ENCODE measurements at places on chromosomes 4 and X.

GRCh38 chr4:147840838-147841738 lies 109.2 kb downstream of the ARHGAP10 start:
- no peak for DNase-seq

DNA sequence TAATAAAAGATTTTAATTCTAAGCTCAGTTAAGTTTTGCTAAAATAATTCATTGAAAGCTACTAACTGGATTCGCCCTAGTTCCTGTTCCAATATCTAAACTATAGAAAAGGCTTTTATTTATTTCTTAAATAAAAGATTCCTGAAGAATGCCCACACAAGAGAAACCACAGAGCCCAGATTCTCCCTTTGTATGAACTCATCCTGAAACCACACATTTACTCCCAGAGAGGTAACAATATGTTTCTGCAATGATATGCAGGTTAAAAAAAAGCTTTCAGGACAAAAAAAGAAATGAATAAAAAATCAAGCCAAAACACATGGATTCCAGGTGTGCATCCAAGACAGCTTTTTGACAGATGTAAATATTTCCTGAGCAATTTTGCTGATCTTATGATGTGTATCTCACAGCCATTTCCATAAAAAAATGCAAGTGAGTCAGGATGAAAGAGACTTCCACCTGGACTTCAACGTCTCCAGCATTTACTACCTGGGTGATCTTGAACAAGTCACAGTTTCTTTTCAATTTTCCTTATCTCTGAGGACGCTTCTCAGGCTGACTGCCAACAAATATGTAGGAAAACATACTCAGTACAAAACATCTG lies 234.4 kb upstream of the FAT1 start:
- no peak for DNase-seq

- no peak for DNase-seq
Observed at GRCh38 chr4:40193016-40193571, 3.7 kb upstream of the RHOH start.

DNA sequence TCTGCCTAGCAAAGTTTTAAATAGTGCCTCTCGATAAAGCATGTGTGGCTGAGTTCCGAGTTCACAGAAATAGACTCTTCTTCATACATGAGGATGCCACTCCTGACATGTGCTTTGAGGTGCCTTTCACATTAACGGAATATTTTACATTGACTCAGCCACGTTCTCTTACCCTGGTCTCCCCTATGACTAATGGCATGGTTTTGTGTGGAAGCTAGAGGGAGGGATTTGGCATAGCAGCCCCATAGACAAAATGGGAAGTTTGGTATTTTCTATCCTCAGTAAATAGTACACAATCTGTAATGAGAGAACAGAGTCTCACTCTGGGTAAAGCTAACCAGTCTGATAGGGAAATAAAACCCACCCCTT lies 68.9 kb downstream of the PCDH19 start:
- DNase-seq: no peak

- DNase-seq: no peak
Observed at GRCh38 chr4:116906758-116907157, 178.6 kb downstream of the TRAM1L1 start.

DNA sequence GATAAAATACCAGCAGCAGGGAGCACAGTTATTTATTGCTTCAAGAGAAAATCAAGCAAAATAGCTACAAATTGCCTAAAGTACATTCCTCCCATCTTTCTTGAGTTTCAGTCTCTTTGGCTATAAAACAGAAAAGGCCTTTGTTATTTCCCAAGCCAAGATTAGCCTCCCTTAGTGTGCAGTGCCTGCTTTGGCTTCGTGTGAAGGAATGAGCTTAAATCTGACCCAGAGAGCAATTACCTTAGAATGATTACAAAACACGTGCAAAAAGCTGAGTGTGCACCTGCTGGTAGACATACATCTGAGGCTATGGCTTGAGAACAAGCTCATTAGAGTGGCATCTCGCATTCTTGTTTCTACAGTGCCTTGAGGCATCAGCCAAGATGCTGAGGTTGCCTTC lies 250.8 kb downstream of the C4orf33 start:
- DNase-seq: no peak

- DNase-seq: peak; percentile 64
Observed at GRCh38 chr4:41428601-41429279, 109.2 kb upstream of the LIMCH1 start.

DNA sequence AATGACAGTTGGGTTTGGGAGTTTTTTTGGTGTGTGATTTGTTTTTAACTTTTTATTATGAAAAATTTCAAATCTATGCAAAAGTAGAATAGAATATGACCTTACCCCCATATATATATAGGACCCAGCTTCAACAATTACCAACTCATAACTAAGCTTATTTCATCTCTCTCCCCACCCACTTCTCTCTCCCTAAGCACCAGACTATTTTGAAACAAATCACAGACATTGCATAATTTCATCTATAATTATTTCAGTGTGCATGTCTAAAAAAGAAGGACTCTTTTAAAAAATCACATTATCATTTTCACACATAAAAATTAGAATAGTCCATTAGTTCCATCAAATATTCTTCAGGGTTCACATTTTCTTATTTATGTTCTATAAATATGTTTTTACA lies 28.3 kb upstream of the NKX6-1 start:
- no peak for DNase-seq

- no peak for DNase-seq
Observed at GRCh38 chr4:173860094-173860493, 330.1 kb upstream of the HAND2 start.

GRCh38 chr4:113328514-113328913 lies 279.1 kb downstream of the ANK2 start:
- peak; percentile 69 for DNase-seq

GRCh38 chr4:184409911-184410692 lies 64.2 kb downstream of the IRF2 start:
- DNase-seq: no peak

DNA sequence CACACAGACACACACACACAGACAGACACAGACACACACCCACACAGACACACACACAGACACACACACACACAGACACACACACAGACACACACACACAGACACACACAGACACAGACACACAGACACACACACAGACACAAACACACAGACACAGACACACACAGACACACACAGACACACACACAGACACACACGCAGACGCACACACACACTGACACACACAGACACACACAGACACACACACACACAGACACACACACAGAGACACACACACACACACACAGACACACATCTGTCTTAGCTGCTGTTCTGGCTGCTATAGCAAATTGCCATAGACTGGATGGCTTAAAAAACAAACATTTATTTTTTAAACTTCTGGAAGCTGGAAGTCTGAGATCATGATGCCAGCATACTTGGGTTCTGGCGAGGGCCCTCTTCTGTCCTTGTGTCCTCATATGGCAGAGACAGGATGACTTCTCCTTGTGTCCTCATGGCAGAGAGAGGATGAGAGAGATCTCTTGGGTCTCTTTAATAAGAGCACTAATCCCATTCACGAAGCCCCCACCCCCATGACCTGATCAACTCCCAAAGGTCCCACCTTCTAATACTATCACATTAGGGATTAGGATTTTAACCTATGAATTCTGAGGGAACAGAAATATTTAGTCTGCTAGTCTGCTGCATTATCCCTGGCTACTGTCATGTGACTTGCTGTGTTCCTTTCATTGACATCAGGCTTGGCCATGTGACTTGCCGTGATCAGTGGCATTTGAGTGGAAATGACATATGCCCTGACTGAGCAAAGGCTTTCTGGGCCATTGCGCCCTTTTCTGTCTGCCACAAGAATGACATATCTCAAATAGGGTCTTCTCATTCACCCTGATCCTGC lies 32.7 kb upstream of the RASGEF1B start:
- DNase-seq: no peak

DNA sequence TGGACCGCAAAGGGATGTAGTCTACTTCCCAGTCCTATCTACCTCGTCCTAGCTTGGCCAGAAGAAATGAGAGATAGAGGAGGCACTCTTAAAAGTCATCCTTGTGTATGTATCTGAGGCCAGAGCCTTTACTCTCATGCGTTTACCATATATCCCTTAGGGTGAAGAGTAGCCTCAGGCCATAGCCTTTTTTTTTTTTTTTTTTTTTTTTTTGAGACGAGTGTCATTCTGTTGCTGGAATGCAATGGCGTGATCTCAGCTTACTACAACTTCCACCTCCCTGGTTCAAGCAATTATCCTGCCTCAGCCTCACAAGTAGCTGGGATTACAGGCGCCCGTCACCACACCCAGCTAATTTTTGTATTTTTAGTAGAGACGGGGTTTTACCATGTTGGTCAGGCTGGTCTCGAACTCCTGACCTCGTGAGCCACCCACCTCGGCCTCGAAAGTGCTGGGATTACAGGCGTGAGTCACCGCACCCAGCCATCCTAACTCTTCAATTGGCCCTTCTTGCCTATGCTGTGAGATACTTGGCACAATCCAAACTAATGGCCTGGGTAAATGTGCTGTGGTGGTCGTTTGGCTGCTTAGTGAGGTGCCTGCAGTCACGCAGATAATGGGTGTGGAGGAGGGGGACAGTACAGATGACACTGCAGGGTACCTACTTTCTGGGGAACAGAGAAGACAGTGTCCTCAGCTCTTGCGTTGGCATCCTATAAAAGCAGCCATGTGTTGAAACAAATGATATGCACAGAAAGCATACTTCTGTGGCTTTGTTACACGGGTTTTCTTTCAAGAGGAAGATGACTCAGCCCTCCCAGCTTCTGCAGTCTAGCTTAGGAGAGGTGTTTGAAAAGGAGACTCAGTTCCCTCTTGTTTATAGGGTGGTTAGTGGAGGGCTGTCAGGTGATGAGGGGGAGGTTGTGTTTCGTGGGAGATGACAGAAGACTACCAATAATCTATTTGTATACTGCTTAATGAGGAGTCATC lies 10.4 kb upstream of the DGAT2L6 start:
- DNase-seq: peak; percentile 35

- no peak for DNase-seq
Observed at GRCh38 chr4:177461606-177462005, 19.4 kb upstream of the AGA start.

DNA sequence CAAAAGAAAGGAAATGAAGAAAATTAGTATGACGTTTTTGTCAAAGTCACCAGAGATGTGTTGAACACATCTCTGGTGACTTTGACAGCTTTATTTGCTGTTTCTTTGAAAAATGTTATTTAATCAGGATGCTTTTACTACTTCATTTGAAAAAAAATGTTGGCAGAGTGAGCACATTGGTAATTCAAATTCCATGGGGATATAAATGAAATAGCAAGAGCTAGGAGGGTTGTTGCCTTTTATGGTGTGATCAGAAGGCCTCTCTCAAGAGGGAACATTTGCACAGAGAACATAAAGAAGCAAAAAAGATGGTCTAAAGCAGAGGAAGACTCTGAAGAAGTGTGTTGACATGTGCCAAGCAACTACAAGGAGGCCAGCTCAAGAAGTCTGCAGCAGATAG lies 46.6 kb upstream of the CXCL8 start:
- no peak for DNase-seq

- no peak for DNase-seq
Observed at GRCh38 chr4:10007793-10008608, 13.3 kb downstream of the SLC2A9 start.

DNA sequence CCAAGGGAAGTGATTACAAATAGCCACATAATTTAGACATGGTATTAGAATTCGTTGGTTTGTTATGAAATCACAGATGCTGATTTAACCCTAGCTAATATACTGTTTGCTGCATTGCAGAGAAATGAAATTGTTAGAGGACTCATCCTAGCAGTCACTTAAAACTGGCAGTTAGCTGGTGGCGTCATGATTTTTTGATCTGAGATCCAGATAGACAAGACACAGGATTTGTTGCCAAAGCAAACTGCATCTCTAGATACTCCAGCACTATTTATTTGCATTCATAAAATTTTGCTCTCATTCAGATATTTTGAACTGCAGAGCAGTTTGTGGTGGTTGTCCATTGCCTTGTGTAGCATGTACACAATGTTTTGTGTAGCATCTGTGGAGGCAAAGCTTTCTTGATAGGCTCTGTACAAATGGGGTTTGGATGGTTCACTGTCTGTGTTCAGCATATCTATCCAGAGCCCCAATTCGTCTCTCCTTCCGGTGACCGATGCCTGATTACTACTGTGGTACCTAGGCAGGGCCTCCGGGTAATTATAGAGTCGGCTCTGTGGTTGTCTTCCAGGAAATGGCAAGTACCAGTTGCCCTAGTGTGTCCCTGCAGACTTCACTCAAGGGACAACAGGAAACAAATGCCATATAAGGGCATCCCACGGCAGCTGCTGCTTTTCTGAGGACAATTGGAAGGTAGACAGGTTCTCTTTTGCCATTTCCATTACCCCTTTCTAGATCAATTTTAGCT lies 30.1 kb upstream of the SPARCL1 start:
- DNase-seq: peak; percentile 78

DNA sequence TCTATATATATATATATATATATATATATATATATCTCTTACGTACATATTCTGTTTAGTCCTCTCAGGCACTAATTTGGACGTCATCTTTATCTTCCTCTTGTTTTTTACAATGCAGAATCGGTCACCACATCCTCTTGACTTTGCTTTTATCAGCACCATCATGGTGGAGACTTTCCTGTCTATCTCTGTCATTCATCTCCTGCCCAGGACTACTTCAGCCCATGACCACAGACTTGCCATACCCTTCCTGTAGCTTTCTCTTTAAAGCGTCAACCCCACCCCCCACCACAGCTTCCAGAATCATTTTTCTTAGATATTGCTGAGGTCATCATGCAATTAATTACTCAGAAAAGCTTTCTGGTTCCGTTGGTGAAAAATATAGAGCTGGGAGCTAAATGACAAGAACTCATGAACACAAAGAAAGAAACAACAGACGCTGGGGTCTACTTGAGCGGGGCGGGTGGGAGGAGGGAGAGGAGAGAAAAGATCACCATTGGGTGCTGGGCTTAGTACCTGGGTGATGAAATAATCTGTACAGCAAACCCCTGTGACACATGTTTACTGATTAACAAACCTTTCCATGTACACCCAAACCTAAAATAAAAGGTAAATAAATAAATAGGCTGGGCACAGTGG lies 30.5 kb upstream of the PRKX start:
- no peak for DNase-seq

DNA sequence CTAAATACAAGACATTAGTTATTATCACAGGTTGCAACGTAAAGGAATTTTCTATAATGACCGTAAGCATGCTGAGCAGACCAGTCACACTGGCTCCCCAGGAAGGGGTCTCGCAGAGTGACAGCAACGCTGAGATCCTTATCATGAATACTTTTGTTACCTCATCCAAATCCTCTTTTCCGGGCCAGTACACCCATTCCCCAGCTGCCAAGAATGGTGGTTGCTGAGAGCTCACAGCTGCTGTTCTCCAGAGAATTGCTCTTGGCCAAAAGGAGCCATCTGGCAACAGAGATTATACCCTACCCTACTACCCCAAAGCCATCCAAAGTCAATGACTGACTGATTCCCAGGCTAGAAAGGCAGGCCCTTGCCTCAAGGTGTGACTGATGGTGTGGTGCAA lies 91.6 kb downstream of the FUNDC1 start:
- peak; percentile 45 for DNase-seq

GRCh38 chrX:106611317-106611678 lies 480 bp upstream of the RADX start:
- no peak for DNase-seq

GRCh38 chr4:94519019-94519418 lies 67.3 kb downstream of the PDLIM5 start:
- DNase-seq: no peak

- no peak for DNase-seq
Observed at GRCh38 chr4:19829101-19829500, 422.6 kb upstream of the SLIT2 start.

- DNase-seq: peak; percentile 61
Observed at GRCh38 chr4:185134307-185134869, 8.7 kb upstream of the SLC25A4 start.

GRCh38 chrX:8048466-8048865 lies 121.3 kb upstream of the PNPLA4 start:
- no peak for DNase-seq

- peak; percentile 97 for DNase-seq
Observed at GRCh38 chr4:152004801-152005200, 244.0 kb upstream of the GATB start.

Measured in mesendoderm (in vitro differentiated cells).